Activated effector memory CD4-positive, alpha-beta T cell treated with Interleukin-2 at 50 U/mL for 16 hours (primary cell): ENCODE measurements at places on chromosomes 16 and 17.

- no peak for DNase-seq
These were observed 20.2 kb downstream of the ABR start for GRCh38 chr17:1159431-1160180.

GRCh38 chr16:19913340-19913645 lies 28.6 kb upstream of the GPRC5B start:
- no peak for DNase-seq

- DNase-seq, result no peak
These were observed 204.7 kb upstream of the HSBP1 start for GRCh38 chr16:83602761-83603722.

- no peak for DNase-seq
These were observed 123.0 kb downstream of the CHD9NB start for GRCh38 chr16:52929478-52930400.

- no peak for DNase-seq
These were observed 32.2 kb downstream of the KIAA0753 start for GRCh38 chr17:6608321-6608720.

DNA sequence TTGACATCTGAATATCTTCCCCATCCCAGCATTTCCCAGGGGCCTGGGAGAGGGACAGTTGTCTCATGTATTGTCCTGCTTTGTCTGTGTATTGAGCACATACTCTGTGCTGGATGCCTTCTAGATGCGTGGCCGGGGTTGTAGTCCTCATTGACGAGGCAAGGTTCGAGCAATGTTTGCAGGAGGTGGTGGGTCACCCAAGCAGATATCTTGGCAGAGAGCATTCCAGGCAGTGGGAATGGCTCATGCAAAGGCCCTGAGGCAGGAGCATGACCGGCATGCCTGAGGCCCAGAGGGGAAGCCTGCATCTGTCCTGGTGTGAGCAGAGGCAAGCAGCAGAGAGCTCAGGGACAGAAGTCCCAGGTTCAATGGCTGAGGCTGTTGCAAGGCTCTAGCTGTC lies 17.5 kb downstream of the KRT33A start:
- no peak for DNase-seq

- no peak for DNase-seq
These were observed 383.8 kb downstream of the ZFHX3 start for GRCh38 chr16:72664056-72664508.
